ENCODE measurements at places on chromosomes 1 and 21.

GRCh38 chr1:203057911-203058675, 27.7 kb downstream of the MYOG start:
- no peak for DNase-seq

DNA sequence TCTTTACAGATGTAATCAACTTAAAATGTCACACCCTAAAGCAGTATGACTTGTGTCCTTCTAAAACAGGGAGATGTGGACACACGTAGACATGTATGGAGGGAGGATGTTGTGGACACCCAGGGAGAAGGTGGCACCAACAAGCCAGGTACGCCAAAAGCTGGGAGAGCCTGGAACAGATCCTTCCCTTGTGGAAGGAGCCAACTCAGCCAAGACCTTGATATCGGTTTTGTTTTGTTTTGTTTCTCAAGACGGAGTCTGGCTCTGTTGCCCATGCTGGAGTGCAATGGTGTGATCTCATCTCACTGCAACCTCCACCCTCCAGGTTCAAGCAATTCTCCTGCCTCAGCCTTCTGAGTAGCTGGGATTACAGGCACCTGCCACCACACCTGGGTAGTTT, 45.6 kb downstream of the CHAF1B start:
- DNase-seq: no peak

DNA sequence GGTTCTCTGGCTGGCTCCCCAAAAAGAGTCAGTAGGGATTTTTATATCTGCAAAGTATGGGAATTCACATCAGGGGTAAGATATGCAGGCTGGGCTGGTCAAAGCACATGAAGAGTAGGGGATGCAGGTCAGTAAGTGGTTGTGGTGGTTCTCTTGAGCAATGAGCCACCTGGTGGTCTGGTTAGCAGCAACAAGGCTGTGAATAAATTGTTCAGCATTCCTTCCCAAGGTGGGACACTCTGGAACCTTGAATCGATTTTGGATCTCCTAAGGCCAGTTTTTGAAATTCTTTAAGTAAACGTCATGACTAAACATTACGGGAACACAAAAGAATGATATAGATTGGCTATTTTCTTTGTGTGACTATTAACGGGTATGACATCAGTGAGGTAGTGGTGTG, 563.0 kb upstream of the NEGR1 start:
- peak; percentile 13 for DNase-seq

DNA sequence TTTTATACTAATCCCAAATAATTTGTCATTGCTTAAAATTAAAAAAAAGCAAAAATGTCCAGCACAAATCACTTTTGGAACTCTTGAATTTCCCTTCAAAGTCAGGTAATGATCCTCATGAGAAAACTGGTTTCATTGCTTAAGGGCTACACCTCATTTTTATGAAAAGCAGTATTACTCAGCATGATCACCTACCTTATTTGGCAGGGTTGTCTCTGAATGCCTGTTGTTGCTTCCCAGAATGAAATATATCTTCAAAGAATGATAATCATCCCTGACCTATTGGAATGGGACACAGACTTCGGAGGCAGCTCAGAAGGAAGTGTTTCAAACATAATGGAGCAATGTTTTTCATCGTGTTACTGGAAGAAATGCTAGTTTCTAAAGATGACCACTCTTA, 29.7 kb downstream of the C1orf21 start:
- DNase-seq: no peak
